ENCODE measurements at places on chromosomes 1 and 21. TPM values are rescaled to one million over a fixed set of nuclear protein-coding genes. Genes with fewer than 3 reads are reported as not detected.

- H3K27me3 ChIP-seq: no peaks in the 10 kb centered on the region
- H3K4me1 ChIP-seq: peaks cover 34% of the 10 kb centered on the region
- DNase-seq: peak; percentile 49
- no peaks in the 10 kb centered on the region for H3K36me3 ChIP-seq
- H3K27ac ChIP-seq: peak overlapping the region; percentile 98
Measured at GRCh38 chr21:44871576-44872269, 1.8 kb downstream of the PTTG1IP start.

- no peak overlapping the region for H3K27ac ChIP-seq
- H3K4me3 ChIP-seq: no peak overlapping the region
- no peaks in the 10 kb centered on the region for H3K36me3 ChIP-seq
- no peaks in the 10 kb centered on the region for H3K4me1 ChIP-seq
- no peak for DNase-seq
- H3K27me3 ChIP-seq: no peaks in the 10 kb centered on the region
Measured at GRCh38 chr1:24481843-24482610, 20.6 kb upstream of the RCAN3 start.

C1orf226 gene
- 7.5 TPM for total RNA-seq

DNA sequence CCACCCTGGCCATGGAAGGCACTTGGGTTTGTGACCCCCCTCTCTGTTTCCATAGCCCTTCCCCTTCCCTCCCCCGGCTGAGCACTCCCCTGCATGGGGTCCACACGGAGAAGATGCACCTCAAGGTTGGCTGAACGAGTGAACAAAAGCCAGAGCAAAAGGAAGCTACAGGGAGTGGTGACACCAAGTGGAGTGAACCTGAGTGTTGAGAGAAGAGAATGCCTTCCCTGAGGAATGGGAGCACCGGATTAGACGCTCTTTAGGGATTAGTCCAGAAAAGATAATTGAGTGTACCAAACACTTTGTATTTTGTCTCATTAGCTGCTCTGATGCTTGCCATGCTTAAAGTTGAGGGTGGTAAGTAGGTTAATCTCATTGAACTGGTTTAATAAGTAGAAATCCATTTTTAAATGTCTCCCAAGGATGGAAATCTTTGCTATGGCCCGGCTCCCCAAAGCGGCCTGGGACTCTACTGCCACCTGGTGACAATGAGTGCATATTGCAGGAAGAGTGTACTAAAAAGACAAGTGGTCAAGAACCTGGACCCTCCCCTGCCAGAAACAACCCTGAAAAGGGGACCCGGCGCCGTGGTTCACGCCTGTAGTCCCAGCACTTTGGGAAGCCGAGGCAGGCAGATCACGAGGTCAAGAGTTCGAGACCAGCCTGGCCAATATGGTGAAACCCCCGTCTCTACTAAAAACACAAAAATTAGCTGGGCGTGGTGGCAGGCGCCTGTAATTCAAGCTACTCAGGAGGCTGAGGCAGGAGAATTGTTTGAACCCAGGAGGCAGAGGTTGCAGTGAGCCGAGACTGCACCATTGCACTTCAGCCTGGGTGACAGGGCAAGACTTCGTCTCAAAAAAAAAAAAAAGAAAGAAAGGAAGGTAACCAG lies 150.6 kb upstream of the ZC3H12A start:
- H3K27me3 ChIP-seq: no peaks in the 10 kb centered on the region
- no peaks in the 10 kb centered on the region for H3K36me3 ChIP-seq
- H3K27ac ChIP-seq: no peak overlapping the region
- DNase-seq: peak; percentile 50
- H3K4me1 ChIP-seq: no peaks in the 10 kb centered on the region

DNA sequence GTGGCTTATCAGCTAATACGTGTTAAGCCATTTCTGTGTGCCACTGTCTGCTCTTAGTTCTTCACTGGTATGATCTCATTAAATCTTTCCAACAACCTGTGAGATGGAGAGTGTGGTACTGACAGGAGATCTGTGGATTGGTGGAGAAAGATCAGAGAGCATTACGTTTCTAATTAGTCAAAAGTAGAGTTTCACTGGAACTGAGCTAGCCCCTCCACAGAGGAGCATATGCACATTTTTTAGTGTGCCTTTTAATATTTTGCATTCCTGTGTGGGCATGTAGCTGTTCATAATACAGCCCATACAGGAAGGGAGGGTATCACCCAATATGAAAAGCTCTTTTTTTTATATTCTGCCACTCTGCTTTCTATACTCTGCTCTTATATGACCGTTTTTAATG lies 31.6 kb downstream of the UTS2 start:
- no peaks in the 10 kb centered on the region for H3K4me1 ChIP-seq
- no peak overlapping the region for H3K27ac ChIP-seq
- H3K36me3 ChIP-seq: no peaks in the 10 kb centered on the region
- no peak for DNase-seq
- H3K4me3 ChIP-seq: no peak overlapping the region

DNA sequence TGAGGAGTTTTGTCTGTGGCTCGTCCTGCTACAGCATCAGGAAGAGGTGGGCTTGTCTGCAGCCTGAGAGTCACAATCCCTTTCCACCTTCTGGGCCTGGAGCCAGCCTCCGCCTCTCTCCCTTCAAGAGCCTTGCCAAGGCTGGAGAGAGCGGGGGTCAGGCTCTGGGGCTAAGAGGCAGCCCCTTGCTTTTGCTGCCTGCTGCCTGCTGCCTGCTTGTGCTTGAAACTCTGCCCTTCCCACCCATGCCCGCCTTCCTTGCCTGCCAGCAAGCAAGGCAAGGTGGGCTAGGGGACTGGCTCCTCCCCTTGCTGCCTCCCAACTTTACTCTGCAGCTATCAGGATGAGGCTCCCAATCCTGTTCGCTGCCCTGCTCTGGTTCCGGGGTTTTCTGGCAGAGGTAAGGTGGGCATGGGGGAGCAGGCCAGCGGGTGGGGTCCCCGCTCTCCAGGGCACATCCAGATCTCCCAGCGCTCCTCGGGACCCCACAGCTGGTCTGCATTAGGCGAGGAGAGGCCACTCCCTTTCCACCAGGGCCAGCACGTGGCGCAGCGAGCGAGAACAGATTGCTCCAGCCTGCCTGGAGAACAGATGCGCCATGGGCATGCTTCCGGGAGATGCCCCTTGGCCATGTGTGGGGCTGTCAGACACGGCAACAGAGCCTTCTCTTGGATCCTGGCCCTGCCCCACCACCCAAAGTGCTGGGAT lies 7.5 kb upstream of the PTPN7 start:
- H3K4me3 ChIP-seq: no peak overlapping the region
- H3K4me1 ChIP-seq: peaks cover 59% of the 10 kb centered on the region
- no peaks in the 10 kb centered on the region for H3K36me3 ChIP-seq
- H3K27me3 ChIP-seq: no peaks in the 10 kb centered on the region
- no peak overlapping the region for H3K27ac ChIP-seq

SMIM12 gene
- 25.8 TPM for total RNA-seq

GRCh38 chr1:92076363-92076762 lies 1.2 kb upstream of the SETSIP start:
- no peaks in the 10 kb centered on the region for H3K4me1 ChIP-seq
- no peak overlapping the region for H3K4me3 ChIP-seq
- no peak overlapping the region for H3K27ac ChIP-seq
- H3K27me3 ChIP-seq: no peaks in the 10 kb centered on the region
- H3K36me3 ChIP-seq: no peaks in the 10 kb centered on the region

- H3K27ac ChIP-seq: no peak overlapping the region
- H3K36me3 ChIP-seq: no peaks in the 10 kb centered on the region
- H3K27me3 ChIP-seq: no peaks in the 10 kb centered on the region
- no peak overlapping the region for H3K4me3 ChIP-seq
- DNase-seq: no peak
- H3K4me1 ChIP-seq: no peaks in the 10 kb centered on the region
Measured at GRCh38 chr1:47198214-47198613, 8.4 kb upstream of the PDZK1IP1 start.

DNA sequence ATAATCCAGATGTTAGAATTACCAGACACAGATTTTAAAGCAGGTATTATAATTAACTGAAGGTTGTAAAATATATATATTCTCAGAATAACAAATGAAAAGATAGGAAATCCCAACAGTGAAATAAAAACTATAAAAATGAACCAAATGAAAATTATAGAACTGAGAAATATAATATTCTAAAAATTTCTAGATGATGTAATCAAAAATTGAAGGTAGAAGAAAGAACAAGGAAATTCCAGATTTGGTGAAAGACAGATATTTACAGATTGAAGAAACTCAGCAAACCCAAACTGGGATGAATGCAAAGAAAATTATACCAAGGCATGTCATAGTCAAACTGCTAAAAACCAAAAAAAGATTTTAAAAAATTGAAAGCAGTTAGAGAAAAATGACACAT lies 729.4 kb downstream of the MATN1 start:
- H3K4me1 ChIP-seq: no peaks in the 10 kb centered on the region
- H3K27me3 ChIP-seq: no peaks in the 10 kb centered on the region
- no peak overlapping the region for H3K27ac ChIP-seq
- H3K36me3 ChIP-seq: no peaks in the 10 kb centered on the region
- no peak for DNase-seq
- no peak overlapping the region for H3K4me3 ChIP-seq

DNA sequence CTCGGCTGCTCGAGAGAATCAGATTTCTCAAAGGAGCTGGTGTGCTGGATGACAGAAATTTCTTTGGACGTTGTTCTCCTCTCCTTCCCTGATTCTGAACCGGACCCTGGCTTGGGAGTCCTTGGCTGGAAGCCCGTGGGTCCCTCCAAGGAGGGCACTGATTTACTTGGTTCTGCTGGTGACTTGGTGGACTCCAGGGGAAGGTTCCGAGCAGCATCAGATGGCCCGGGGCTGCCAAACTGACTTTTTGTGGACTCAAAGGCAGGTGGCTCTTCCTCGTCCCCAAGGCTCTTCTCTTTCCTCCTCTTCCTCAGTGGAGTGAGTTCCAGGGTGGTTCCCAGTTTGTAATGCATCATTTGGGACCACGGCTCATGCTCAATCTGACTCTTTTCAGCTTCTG lies 97.9 kb upstream of the EDN2 start:
- H3K36me3 ChIP-seq: no peaks in the 10 kb centered on the region
- DNase-seq: no peak
- no peak overlapping the region for H3K4me3 ChIP-seq

DNA sequence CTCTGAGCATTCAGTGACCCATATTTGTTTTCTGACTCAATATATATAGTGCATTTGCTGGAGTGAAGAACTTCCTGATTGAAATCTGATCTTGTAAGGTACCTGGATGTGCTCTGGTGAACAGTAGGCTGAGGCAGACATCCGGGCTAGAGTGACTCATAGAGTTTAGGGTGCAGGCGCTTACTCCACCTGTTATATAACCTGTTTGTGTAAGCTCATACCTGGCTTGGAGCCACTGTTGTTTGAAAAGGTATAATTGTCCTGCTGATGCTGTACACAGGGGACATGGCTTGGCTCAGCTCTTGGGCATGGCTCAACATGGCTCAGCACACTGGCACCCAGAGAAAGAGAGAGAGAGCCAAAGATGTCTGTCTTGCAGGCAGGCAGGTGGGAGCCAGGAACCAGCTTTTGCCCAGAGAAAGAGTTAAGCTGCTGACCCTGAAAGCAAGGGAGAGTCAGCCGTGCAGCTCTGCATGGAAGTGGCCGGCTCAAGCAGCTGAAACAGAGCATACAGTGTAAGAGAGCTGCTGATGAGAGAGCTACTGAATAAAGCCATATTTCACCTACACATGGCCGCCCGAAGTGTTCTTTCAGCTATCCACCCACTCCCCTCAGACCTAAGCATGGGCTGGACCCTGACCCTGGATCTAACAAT lies 43.2 kb downstream of the GJA5 start:
- H3K36me3 ChIP-seq: no peaks in the 10 kb centered on the region
- no peak overlapping the region for H3K27ac ChIP-seq
- no peaks in the 10 kb centered on the region for H3K27me3 ChIP-seq

DNA sequence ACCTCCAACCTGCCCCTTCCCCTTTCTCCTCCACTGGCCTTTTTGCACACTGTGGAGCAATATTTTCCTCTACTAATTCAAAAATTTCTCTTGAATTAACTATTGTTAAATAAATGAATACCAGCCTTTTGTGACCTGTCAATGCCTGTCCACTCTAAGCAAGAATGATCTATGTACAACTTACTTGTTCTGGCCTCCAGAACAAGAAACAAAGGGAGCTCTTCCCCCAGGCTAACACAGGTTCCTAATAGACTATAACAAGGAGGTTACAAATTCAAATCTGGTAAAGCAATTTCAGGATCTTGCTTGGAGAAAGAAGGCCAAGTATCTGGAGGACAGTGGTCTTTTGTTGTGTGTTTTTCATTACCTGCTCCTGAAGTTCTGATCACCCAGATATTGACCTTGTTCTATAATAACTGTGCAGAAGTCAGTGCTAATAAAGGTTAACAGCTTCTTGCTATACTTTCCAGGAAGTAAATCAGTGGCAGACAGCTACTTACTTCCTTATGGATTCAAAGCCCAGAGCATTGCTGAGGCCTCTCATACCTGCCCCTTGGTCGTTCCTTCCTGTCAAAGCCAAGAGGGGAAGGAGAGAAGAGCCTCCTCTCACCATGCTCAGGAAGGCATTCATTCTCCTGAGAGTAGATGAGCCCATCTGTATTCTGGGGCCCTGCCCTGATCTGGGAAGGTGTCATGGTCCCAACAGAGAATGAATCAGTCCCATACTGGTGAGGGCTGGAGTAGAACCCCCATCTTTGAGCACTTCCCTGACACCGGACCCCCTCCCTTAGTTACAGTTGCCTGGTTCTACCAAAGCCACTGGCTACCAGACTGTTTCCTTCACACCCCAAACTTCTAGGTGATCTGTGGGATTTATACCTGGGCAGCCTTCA lies 56.8 kb downstream of the DESI2 start:
- DNase-seq: no peak
- no peak overlapping the region for H3K27ac ChIP-seq
- no peaks in the 10 kb centered on the region for H3K4me1 ChIP-seq

GRCh38 chr1:110430366-110430765 lies 20.6 kb upstream of the PROK1 start:
- H3K27ac ChIP-seq: no peak overlapping the region
- no peak for DNase-seq
- H3K4me3 ChIP-seq: no peak overlapping the region
- no peaks in the 10 kb centered on the region for H3K27me3 ChIP-seq

GRCh38 chr21:28627691-28628090 lies 365.0 kb downstream of the LTN1 start:
- H3K4me3 ChIP-seq: no peak overlapping the region
- no peak overlapping the region for H3K27ac ChIP-seq
- H3K27me3 ChIP-seq: no peaks in the 10 kb centered on the region
- H3K4me1 ChIP-seq: no peaks in the 10 kb centered on the region
- no peak for DNase-seq

- no peak overlapping the region for H3K4me3 ChIP-seq
- H3K27ac ChIP-seq: no peak overlapping the region
- no peaks in the 10 kb centered on the region for H3K36me3 ChIP-seq
- H3K4me1 ChIP-seq: peaks cover 7% of the 10 kb centered on the region
- H3K27me3 ChIP-seq: no peaks in the 10 kb centered on the region
Measured at GRCh38 chr21:39103689-39104088, 79.6 kb downstream of the PSMG1 start.

Data from testis (tissue), 5 donors.